Hepatic stellate cell (primary cell): ENCODE measurements at places on chromosomes 6 and 20.

DNA sequence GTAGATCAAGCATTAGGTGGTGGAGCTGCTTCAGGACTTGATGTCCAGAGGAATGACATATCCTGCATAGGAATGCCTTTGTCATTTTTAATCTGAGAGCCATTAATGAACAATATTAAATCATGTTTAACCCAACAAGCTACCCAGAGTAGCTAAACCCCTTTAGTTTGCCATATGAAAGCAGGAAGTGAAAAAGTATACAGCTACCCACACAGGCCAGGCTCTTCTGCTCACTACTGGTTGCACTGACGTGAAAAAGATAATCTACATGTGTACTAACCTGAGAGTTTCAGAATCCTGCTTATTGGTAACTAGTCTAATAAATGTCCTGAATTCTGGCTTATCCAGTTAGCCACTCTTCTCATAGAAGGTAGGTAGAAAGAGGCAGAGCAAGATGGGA is 19.9 kb downstream of the GLYATL3 start:
- no peak for DNase-seq

- no peak for DNase-seq
Measured at GRCh38 chr6:131581523-131581922, 8.5 kb downstream of the ARG1 start.

- no peak for DNase-seq
Measured at GRCh38 chr6:169005166-169005565, 248.5 kb downstream of the THBS2 start.

DNA sequence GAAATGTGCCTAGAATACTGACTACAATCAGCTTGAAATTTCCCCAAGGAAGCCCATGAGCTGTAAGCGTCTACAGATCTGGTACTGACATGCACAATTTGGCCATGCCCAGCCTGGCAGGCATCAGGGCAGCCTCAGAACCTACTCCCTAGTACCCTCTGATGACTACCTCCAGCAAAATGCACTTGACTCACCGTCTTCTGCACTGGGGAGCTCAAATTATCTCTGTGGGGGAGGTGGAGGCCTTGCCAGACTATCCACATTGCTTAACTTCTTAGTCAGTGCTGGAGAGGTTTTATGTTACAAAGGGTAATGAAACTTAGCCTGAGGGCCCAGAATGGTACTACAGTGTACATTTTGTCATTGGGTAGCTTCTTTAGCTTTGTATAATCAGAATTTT is 126.0 kb upstream of the ADGRF1 start:
- DNase-seq = peak; percentile 31

- no peak for DNase-seq
Measured at GRCh38 chr6:90397929-90398674, 101.5 kb upstream of the BACH2 start.
